Glutamatergic neuron (in vitro differentiated cells): ENCODE measurements at places on chromosomes 1 and 21. TPM values are rescaled to one million over a fixed set of nuclear protein-coding genes. Genes with fewer than 3 reads are reported as not detected.

Gene C1orf94
- total RNA-seq: not detected

Gene LRRC53
- total RNA-seq: 0.42 TPM

Gene TP73
- 13.0 TPM for total RNA-seq

Gene SMIM34
- not detected for total RNA-seq

Gene FAAH
- 1.7 TPM for total RNA-seq

Gene ARHGAP29
- 1.1 TPM for total RNA-seq

Gene KCND3
- 3.7 TPM for total RNA-seq

- H3K36me3 ChIP-seq: peaks cover 4% of the 10 kb centered on the region
- DNase-seq: peak; percentile 25
- H3K4me3 ChIP-seq: peak overlapping the region; percentile 87
- H3K27ac ChIP-seq: no peak overlapping the region
- H3K27me3 ChIP-seq: no peaks in the 10 kb centered on the region
- H3K4me1 ChIP-seq: peaks cover 9% of the 10 kb centered on the region
Observed at GRCh38 chr1:20634594-20635084, 1.4 kb downstream of the PINK1 start.

- H3K4me3 ChIP-seq: peak overlapping the region; percentile 85
- H3K27me3 ChIP-seq: peaks cover 18% of the 10 kb centered on the region
Observed at GRCh38 chr1:1891349-1892078, 627 bp upstream of the GNB1 start.

- H3K36me3 ChIP-seq: peaks cover under 1% of the 10 kb centered on the region
- no peak for DNase-seq
- H3K4me3 ChIP-seq: no peak overlapping the region
- H3K27ac ChIP-seq: no peak overlapping the region
- H3K4me1 ChIP-seq: no peaks in the 10 kb centered on the region
- H3K27me3 ChIP-seq: peaks cover 9% of the 10 kb centered on the region
Observed at GRCh38 chr1:4696753-4697152, 42.3 kb downstream of the AJAP1 start.

GRCh38 chr1:6582370-6582769, 2.6 kb downstream of the ZBTB48 start:
- no peak overlapping the region for H3K27ac ChIP-seq
- H3K4me3 ChIP-seq: no peak overlapping the region
- no peaks in the 10 kb centered on the region for H3K36me3 ChIP-seq
- DNase-seq: no peak
- peaks cover 20% of the 10 kb centered on the region for H3K4me1 ChIP-seq
- peaks cover 2% of the 10 kb centered on the region for H3K27me3 ChIP-seq

- H3K27me3 ChIP-seq: no peaks in the 10 kb centered on the region
- H3K27ac ChIP-seq: no peak overlapping the region
- H3K36me3 ChIP-seq: no peaks in the 10 kb centered on the region
- H3K4me1 ChIP-seq: peaks cover 13% of the 10 kb centered on the region
Observed at GRCh38 chr21:42066521-42066920, 4.6 kb upstream of the UMODL1 start.

DNA sequence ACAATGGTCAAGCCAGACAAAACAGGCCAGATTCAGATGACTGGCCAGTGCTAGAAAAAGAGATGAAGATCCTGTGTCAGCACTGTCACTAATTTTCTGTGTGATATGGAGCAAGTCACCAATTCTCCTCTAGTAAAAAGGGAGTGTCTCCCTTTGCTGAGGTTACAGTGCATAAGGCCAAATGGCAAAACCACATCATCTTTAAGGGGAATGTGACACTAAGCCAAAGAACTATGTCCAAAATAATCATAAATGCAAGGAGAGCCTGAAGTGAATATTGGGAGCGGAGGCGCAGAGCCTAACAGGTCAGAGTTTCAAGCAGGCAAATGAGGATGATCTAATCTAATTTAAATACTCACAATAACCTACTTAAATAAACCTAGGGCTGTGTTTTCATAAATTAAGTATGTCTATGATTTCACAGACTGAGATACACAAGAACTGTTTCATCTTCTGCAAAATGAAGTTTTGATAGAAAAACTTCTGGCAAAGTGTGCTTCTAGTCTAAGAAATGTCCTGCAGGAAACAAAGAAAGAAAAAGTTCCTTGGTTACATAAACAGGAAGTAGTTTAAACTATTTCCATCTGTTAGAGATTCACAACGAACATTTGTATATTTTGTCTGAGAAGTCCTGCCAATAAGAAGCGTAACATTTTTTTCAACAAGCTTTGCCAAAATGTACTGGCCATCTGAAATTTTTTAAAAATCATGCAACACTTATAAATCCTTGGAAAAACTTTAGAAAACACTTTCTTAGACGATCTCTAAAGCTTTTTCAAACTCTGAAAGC, 290.2 kb downstream of the LRRC40 start:
- no peak overlapping the region for H3K4me3 ChIP-seq
- no peaks in the 10 kb centered on the region for H3K4me1 ChIP-seq
- H3K27ac ChIP-seq: no peak overlapping the region
- H3K27me3 ChIP-seq: no peaks in the 10 kb centered on the region
- no peak for DNase-seq

DNA sequence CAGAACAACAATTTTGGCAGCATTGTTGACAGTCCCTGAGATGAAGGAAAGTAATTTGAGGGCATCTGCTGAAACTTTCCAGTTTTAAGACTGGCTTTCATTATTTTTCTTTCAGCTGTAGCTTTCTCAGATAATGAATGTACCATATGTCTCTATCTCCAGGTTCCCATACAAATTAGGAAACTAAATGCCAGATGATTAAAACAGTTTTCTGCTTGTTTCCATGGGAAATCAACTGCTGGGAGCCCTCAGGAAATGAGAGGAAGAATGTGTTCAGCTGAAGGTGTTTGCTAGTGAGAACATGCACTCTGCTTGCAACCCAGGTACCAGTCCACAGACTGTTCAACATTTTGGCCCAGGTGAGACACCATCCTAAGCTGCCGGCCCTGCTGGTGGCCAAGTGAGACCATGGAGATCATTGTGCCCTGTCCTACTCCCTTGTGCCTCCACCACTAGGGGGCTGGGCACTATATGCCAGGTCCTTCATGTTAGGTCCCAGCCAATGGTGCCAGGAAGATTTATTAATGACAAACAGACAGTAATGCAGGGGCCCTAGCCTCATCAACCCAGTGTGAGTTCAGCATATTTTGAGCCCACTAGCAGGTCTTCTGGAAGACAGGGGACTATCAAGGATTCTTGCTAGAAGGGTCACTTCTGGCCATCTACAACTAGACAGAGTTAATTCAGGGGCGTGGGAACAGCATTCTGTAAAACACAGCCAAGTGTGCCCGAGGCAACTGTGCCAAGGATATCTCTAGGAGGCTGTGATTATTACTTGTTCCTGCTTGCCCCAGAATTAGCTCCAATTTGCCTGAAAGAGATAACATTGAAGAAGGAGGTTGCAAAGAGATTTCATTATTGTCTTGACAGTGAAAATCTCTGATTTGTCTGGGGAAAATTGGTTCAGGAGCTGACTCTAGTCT, 17.0 kb upstream of the LRRC8C start:
- H3K27me3 ChIP-seq: peaks cover 3% of the 10 kb centered on the region
- H3K4me1 ChIP-seq: peaks cover under 1% of the 10 kb centered on the region
- peaks cover 1% of the 10 kb centered on the region for H3K36me3 ChIP-seq

GRCh38 chr1:38190983-38191382, 144.4 kb upstream of the POU3F1 start:
- peaks cover 19% of the 10 kb centered on the region for H3K4me1 ChIP-seq
- no peak overlapping the region for H3K27ac ChIP-seq
- H3K4me3 ChIP-seq: no peak overlapping the region
- peaks cover 3% of the 10 kb centered on the region for H3K27me3 ChIP-seq

DNA sequence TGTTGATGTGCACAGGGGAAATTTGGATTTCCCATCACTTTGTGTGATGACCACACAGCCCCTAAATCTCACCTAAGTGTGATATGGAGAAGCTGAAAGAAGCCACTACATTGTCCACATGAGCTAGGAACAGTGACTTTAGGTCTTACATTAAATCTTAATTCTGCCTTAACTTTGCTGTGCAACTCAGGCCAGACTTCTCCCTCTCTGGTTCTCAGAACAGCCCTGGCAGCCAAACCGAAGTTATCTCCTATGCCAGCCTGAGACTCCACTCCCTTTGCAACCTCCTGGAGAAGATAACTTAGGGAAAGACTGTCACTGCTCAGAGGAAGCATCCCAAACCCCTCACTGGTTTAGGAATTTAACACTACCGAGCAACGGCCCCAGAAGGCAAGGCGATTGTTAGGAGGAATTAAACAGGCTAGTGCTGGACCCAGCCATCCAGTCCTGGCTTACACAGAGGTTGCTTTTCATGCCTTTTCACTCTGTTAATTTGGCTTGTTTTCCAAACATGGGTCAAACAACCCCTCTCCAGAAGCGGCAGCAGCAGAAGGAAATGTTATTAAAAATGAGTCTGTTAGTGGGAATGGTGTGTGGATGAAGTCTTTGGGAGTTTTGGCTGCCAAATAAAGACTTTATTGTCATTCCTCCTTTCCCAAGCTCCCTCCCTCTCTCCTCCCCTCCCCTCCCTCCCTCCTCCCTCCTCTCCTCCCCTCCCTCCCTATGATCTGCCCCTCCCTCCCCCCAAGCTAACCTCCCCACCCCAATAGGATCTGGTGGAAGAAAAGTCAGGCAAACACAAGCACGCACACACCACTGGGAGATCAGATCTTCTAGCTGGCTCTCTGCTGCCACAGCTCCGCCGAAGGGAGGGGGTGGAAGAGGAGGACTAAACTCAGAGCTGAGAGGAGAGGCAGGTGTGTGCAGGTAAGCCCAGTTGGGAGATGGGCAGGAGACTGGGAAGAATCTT, at the start of gene PRELP:
TSS of gene PRELP (plus strand) at position 795 of the 970 bp plus-strand sequence. CDS start 7,379 bp downstream, outside the sequence.
- H3K27ac ChIP-seq: no peak within 1 kb of the TSS
- no peaks in the 10 kb centered on the region for H3K36me3 ChIP-seq
- H3K4me1 ChIP-seq: peaks cover 6% of the 10 kb centered on the region
- H3K4me3 ChIP-seq: no peak within 1 kb of the TSS
- peaks cover 5% of the 10 kb centered on the region for H3K27me3 ChIP-seq
- no peak for DNase-seq

DNA sequence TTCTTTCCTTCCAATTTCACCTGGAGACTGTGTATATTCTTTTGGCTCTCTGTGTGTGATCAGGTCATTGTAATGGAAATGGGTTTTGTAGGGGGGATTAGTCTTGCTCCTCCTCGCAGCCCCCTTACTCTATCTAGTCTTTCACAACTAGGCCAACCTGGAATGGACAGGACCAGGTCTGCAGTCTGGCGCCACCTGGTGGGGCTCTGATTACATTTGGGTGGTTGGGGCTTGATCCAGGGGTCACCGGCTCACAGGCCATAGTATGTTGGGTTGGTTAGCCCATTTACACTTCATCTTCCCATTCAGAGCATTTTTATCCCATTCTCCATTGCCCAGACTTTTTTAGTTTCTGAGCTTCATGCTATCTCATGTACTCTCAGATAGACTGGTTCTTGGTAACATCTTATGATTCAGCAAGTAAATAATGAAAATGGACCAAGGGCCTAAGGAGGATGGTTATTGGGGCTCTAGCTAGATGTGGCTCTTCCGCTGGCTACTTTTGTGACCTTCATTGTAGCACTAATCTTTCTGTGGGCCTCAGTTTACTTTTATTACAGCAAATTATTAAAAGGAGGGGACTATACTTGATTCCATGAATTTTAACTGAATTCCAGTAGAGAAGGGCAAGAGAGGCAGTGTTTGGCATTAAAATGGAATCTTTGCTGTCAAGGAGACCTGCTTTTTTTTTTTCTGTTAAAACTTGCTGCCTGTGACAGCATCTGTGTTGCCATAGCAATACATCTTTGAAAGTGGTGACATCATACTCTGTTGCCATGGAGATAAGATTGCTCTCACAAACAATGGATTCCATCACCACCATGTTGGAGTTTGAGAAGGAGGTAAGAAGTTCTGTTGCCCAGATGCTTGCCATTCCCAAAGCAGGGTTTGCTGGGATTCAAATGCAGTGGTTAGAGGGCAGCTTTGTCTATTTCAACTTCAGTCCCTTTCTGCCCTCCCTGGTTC, 150.1 kb downstream of the PLXNA2 start:
- no peak overlapping the region for H3K4me3 ChIP-seq
- H3K27ac ChIP-seq: no peak overlapping the region
- peaks cover 6% of the 10 kb centered on the region for H3K27me3 ChIP-seq
- H3K36me3 ChIP-seq: no peaks in the 10 kb centered on the region
- DNase-seq: peak; percentile 82

- no peak overlapping the region for H3K27ac ChIP-seq
- peaks cover 55% of the 10 kb centered on the region for H3K4me1 ChIP-seq
- H3K4me3 ChIP-seq: no peak overlapping the region
Observed at GRCh38 chr1:39187275-39188046, 17.0 kb upstream of the MACF1 start.

DNA sequence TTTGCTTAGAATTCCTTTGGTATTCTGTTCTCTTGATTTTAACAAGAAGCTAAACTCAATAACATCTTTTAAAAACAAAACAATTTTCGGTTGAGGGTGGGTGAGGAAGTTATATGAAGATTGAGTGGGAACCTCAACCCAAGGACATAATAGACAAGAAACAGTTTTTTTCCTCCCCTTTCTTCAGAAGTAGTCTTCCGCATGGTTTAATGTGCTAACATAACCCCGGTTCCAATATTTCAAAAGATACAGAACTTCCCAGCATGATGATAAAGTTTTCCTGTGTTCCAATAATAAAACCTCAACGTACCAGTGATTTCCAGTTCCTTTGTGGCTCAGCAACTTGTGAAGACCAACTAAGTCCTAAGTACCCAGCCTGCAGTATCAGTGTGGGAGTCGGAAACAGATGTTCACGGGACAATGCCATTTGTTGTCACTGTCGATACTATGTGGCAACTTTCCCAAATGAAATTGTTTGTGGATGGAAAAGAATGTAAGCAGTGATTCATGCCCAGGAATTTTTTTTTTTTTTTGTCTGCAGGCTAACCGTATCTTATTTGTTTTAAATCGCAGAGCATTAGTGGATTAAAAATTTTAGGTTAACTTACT, 48.5 kb downstream of the NR5A2 start:
- H3K27me3 ChIP-seq: peaks cover 4% of the 10 kb centered on the region
- H3K36me3 ChIP-seq: no peaks in the 10 kb centered on the region
- H3K4me3 ChIP-seq: no peak overlapping the region
- no peak for DNase-seq

DNA sequence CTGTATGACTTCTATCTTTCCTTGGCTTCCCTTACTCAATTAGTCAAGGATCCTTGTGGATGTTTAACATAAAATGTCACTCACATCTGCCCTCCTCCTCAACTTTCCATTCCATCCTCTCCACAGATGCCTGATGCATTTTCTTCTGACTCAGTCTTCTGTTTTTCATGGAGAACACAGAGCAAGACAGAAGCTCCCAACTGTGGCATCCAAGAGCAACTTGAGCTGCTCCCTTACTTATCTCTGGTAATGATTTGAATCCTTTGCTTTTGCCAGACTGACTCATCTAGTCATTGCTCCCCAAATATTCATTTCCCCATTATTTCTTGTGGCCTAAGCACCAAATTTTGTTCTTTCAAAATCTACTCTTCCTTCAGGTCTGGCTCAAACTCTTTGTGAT, 120.6 kb downstream of the LYPLAL1 start:
- H3K4me1 ChIP-seq: peaks cover 1% of the 10 kb centered on the region
- no peak for DNase-seq
- H3K4me3 ChIP-seq: no peak overlapping the region
- no peaks in the 10 kb centered on the region for H3K27me3 ChIP-seq
- no peaks in the 10 kb centered on the region for H3K36me3 ChIP-seq
